ENCODE measurements at places on chromosomes 6 and 20.
A peak's percentile ranks its signal among the peaks of the same experiment; 100 is the strongest.

DNA sequence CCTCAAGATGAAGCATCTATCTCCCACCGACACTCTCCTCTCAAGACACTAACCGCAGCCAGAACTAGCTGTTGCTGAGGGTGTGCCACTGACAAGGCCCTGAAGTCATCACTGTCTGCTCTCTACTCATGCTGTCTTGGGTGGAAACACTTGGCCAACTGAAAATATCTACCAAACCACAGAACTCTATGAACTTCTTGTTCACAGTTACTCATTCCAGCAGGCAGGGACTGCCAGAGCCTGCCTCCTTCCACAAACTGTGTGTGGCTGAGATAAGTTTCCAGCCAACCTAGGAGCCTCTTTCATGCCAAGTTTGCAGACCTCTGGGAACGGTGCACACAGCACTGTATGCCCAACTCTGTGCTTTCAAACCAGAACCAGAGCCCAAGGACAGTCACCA, 45.5 kb upstream of the NXT1 start:
- DNase-seq: no peak

DNA sequence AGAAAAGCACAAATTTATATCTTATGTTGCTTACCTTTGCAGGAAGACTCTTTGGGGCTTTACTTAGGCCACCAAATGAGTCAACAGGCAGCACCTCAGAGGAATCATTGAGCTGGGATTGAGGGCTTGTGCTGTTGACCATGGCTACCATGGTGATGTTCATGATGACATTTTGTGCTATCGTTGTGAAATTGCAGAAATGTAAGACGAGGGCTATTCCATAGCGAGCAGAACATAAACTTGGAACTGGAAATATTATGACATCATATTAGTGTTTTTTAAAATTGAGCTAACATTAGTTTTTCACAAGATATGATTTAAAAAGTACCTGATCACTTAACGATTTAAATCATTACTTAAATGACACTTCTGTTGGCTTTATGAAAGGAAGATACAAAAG, 11.8 kb downstream of the SLC17A3 start:
- no peak for DNase-seq

- no peak for DNase-seq
Observed at GRCh38 chr6:108737594-108738546, 110.4 kb upstream of the ARMC2 start.

GRCh38 chr6:158718461-158719046, 68.7 kb downstream of the SYTL3 start:
- peak; percentile 17 for DNase-seq

- no peak for DNase-seq
Observed at GRCh38 chr20:45111799-45112471, 3.0 kb downstream of the WFDC5 start.

DNA sequence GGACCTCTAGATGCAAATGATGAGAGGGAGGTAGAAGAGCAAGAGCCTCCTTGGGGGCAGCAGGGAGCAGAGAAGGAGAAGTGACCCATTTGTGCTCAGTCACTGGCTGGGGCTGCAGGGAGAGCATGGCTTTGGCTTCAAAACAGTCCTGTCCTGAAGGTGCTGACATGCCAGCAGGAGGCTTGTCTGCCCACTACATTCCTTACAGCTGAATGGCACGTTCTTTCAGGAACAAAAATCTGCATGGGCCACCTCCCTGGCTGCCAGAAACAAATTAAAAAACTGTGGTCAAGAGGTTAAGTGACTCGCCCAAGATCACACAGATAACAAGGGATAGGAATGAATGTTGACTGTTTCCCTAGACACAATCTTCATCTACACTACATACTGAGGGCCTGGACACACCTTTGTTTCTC, 188.8 kb downstream of the HIVEP2 start:
- DNase-seq: no peak

GRCh38 chr6:103784117-103784516, 1075.6 kb downstream of the HACE1 start:
- no peak for DNase-seq

- DNase-seq: no peak
Observed at GRCh38 chr6:378958-379409, 12.6 kb upstream of the IRF4 start.

GRCh38 chr6:112253498-112253840, 898 bp downstream of the LAMA4 start:
- DNase-seq: no peak

GRCh38 chr6:25007269-25007699, 71.5 kb upstream of the RIPOR2 start:
- no peak for DNase-seq

GRCh38 chr20:32456869-32457478, 98.8 kb downstream of the ASXL1 start:
- DNase-seq: peak; percentile 83

DNA sequence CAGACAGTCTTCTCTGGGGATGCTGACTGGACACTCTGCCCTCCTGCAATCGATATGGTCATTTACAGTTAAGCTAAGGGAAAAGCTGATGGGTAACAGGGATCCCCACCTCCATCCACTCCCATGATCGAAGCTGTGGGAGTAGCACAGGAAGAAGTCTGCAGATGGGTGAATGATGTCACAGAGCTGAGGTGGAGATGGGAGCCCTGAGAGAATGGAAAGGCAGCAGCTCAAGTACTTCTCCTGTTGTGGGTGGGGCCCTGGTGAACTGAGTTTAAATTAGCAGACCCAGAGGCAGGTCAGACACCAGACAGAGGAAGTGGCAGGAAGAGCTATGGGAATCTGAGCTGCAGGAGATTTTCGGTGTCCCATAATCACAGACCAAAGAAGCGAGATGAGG, 29.0 kb downstream of the HDGFL1 start:
- DNase-seq: no peak
